Stimulated activated CD4-positive, alpha-beta T cell treated with anti-CD3 and anti-CD28 coated beads, Interleukin-15, amount 100 ng/mL, for 48 hours (primary cell): ENCODE measurements at places on chromosomes 4 and X.

DNA sequence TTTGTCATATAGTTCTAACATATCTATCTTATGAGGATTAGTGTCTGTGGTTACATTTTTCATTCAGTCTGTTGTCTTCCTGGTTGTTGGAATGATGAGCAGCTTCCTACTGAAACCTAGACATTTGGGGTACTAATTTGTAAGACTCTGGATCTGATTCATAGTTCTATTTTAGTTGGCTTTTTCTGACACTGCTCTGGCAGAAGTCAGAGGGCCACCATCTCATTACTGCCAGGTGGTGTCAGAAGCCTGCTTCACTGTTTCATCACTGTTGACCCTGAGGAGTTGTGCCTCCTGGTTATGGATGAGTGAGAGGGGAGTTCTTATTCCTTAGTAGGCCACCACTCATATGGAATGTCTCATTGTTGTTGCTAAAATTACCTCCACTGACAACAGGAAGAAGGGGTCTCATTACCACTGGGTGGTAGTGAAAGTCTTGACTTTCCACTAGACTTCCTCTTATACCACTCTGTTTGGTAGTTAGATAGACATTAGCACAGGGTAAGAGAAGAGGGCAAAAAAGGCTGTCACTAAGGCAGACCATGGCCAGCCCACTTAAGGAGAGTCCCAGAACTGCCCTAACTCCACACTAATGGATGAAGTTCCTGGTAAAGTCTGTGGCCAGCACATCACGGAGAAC lies 395.2 kb downstream of the SPOCK3 start:
- DNase-seq: no peak

DNA sequence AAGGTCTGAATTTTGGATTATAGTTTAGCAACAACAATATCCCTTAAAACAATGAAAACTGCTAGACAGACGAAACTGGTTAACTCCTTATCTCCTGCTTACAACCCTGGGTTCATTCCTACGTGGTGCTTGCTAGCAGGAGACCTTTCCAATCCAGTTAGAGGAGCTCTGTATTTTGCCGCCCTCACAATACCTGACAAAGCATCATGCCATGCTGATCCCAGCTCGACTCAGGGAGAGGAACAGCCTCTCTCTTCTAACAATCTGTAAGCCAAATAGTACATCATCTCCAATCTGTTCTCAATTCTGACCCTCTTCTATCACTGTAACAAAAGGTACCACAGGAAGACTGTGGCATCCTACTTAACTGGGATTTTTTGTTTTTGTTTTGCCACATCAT lies 74.4 kb downstream of the PAPSS1 start:
- no peak for DNase-seq

DNA sequence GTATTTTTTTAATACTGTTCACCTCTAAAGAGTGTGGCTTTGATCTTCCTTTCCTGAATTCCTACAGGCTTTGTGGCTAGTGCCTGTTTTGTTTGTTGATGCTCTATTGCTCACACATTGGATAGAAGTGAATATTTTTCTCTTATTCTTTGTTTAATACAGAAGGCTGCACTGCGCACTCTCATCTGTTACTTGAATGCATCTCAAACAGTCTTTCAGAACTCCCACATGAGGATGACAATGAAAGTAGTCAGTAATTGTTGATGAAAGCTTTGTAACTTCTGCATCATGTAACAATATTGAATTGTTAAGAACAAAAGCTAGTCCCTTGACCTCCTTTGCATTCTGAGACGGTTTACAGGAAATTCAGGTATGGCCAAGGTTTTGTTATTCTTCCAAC lies 29.1 kb upstream of the GALNT7 start:
- DNase-seq: no peak

GRCh38 chr4:41241919-41242318 lies 14.8 kb upstream of the UCHL1 start:
- DNase-seq: no peak

- DNase-seq: no peak
These were observed 6.8 kb downstream of the AKAP17A start for GRCh38 chrX:1598021-1598875.

DNA sequence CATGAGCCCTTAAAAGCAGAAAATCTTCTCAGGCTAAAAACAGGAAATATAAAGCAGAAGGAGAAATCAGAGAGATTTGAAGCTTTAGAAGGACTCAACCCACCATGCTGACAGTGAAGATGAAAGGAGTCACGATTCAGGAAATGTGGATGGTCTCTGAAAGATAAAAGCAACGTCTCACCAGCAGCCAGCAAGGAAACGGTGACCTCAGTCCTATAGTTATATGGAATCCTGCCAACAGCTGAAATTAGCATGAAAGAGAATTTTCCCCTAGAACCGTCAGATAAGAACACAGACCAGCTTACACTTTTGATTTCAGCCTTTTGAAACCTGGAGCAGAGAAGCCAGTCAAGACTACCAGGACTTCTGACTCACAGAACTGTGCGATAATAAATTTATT lies 715.7 kb upstream of the HTR2C start:
- DNase-seq: no peak

GRCh38 chr4:95546221-95546620 lies 2.6 kb downstream of the UNC5C start:
- DNase-seq: no peak

DNA sequence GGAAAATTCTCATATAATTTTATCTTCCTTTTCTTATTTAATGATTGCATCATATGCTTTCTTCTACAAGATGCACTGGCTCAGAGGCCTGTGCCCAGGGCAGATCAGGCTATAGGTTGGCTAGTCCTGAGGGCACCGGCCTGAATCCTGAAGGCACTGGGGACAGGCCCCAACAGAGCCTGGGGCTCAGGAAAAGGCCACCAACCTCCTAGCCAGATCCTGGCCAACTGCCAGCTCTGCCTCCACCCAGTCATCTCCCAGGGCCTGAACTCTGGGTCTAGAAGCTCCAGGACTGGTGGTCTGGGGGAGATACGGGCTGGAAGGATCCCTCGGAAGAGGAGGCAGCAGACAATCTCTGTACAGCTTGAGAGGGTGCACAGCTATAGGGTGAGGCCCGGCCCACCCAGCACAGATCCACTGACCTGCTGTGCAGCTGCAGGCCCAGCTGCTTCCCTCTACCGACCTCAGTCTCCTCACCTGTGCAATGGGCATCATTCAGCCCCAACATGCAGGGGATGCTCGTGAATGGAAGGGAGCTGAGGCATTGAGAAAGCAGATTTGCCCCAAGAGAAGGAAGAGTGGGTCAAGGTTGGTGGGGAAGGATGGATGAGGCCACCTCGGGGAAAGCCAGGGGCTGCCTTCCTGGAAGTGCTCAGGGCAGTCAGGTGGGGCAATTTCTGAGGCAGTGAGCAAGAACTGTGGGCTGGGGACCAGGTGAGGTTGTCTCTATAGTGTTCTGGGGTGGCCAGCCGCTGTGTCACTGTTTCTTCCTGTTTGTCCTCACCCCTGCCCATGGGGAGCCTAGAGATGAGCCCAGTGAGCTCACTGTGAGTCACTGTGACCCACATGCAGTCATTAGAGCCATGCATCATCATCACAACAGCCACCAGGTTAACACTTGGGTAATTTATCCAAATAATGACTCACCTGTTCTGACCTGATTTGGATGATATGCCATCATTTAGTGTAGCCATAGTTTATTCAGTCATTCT lies 22.4 kb upstream of the XAGE2 start:
- peak; percentile 10 for DNase-seq

GRCh38 chr4:6050551-6050950 lies 32.3 kb upstream of the C4orf50 start:
- DNase-seq: no peak
